Hypothalamus (tissue), 51 donors: ENCODE measurements at places on chromosomes 11 and 22.

- DNase-seq = no peak
These were observed 93.8 kb downstream of the WNT7B start for GRCh38 chr22:45882881-45883810.

- no peak for DNase-seq
These were observed 14.0 kb upstream of the NRGN start for GRCh38 chr11:124725719-124726105.

DNA sequence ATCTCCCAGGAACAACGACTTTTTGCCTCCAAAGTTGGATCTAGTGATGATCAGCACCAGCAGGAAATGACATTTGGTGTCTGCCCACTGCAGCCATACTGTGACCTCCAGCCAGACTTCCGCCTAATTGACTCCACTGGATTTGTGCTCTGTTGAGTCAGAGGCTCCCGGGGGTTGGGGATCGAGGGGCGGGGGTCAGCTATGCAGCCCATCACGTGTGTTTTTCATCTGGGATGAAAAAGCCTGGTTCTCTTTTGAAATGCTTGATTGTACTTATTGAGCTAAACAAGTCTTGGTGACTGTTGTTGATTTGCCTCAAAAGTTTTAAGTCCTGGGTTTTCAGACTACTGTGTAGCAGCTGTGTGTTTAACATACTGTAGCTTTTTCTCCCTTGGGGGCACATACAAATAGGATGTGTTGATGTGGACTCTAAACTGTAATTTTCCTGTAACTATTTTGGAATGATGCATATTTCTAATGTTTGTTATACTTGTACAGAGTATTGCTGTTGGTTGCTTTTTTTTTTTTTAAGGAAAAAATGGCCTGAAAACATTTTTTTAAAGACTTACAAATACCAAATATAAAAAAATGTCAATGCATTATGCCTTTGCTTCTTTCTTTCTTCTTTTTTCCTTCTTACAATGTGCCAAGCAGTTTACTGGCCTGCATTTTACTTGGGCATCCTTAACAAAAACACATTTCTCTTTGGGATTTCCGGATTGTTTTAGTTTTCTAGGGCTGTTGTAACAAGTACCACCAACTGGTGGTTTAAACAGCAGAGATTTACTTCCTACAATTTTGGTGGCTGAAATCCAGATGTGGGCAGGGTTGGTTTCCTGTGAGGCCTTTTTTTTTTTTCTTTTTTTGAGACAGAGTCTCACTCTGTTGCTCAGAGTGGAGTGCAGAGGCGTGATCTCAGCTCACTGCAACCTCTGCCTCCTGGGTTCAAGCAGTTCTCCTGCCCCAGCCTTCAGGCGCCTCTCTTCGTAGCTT, 46.1 kb upstream of the OR4B1 start:
- DNase-seq = no peak

GRCh38 chr11:12696911-12697581, 22.8 kb downstream of the TEAD1 start:
- DNase-seq = no peak

DNA sequence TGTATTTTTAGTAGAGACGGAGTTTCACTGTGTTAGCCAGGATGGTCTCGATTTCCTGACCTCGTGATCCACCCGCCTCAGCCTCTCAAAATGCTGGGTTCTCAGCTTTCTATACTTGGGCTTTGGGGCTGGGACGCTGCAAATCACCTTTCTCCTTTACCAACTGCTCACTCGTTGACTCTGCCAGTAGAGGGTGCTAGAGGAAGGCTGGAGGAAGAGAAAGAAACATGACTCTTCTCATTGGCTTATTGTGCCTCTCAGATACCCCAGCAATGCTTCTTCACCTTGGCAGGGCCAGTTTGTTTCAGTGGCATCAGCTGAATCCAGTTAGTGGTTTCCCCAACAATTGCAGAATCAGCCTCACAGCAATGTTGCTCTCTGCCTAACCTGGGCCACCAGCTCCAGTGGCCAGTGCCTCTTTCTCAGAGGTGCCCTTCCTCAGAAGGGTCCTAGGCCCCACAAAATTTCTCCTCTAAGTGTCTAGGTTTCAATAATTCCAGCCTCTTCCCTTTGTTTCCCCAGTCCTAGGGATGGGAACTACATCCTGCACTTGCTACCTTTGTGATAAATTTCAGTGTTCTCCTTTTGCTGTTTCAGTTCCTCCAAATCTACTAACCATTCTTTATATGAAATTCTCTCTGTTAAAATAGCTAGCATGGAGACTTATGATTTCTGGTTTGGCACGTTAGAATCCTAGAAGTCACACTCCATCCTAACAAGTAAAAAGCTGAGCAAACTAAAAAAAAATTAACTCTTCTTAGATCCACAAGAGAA, 71.5 kb upstream of the VSTM5 start:
- no peak for DNase-seq

DNA sequence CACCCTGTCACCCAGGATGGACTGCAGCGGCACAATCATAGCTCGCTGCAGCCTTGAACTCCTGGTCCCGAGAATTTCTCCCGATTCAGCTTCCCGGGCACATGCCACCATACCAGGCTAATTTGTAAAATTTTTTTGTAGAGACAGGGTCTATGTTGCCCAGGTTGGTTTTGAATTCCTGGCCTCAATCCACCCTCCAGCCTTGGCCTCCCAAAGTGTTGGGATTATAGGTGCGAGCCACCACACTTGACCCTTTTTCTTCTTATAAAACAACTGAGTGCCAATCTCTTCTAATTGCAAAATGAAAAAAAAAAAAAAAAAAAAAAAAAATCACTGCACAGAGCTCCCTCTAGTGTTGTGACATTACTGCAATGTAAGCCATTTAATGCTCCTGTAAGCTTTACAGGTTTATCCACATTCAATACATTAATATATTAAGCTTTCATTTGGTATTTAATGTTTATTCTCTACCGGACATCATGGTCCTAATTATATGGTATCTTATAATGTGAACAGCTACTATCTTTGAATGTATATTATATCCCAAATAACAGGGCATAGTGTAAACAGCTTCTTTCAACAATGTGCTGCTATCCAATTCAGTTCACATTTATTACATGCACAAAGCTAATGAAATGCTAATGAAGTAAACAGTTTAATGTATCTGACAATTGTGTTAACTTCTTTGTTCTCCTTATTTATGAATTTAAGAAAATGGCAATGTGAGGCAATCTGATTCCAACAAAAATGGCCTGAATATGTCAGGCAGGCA, 44.6 kb downstream of the COPB1 start:
- no peak for DNase-seq

GRCh38 chr11:3207526-3208189, 11.0 kb downstream of the MRGPRG start:
- no peak for DNase-seq

DNA sequence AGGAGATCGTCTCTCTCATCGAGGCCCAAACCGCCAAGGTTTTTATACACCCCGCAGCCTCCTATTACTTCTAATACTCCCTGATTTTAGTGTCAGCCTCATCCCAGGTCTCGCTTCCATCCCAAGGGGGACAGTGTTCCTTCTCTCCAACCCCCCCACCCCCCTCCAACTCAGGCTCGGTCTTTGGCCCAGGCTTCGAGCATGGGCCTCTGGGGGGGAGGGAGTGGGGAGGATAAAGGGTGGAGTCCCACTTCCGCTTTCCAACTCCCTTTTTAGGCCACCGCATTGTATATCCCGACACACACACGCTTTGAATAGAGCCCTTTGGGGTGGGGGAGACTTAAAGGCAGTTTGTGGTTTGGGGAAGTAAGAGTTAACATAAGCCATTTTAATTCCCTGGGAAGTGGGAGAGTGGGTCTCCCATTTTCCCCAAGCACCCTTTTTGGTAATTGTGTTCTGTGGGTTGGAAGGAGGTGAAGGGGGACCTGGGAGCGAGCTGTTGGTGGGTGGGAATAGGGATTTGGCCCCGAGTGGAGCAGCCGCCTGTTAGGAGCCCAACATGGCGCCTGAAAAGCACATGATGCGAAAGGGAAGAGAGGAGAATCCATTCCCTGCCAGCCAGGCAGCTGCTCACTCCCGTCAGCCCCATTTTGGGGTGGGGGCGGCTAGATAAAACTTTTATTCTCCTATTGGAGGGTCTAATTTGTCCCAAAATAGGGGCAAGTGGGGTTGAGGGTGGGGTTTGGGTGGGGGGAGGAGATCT, 844 bp downstream of the PCF11 start:
- peak; percentile 38 for DNase-seq

GRCh38 chr11:103536335-103536722, 427.1 kb downstream of the DYNC2H1 start:
- DNase-seq = no peak

DNA sequence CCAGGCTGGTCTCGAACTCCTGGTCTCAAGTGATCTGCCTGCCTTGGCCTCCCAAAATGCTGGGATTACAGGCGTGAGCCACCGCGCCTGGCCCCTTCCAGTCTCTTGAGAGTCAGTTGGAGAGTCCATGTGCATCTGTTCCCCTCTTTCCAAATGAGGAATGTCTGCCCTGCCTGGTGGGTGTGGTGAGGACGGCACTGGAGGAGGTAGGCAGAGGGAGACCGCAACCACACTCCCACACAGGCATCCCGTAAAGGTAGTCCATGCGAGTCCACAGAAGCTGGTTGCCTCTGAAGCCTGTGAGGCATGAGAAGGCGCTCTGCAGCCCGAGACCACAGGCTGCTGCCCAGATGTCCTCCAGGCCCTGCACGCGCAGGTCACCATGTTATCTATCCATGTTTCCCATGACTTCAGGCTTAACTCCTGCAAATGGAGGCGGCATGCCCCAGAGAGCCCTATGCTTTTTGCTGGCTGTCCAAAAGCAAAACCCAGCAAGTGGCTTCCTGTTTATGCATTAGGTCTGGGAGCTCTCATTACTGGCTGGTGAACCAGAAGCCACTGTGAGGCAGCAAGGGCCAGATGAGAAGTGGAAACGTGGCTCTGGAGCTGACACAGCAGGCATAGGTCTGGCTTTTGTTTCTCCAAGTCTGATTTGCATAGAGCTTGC, 43.4 kb downstream of the GRIK4 start:
- DNase-seq = no peak

GRCh38 chr22:49014227-49015201, 813.2 kb downstream of the BRD1 start:
- DNase-seq = no peak

DNA sequence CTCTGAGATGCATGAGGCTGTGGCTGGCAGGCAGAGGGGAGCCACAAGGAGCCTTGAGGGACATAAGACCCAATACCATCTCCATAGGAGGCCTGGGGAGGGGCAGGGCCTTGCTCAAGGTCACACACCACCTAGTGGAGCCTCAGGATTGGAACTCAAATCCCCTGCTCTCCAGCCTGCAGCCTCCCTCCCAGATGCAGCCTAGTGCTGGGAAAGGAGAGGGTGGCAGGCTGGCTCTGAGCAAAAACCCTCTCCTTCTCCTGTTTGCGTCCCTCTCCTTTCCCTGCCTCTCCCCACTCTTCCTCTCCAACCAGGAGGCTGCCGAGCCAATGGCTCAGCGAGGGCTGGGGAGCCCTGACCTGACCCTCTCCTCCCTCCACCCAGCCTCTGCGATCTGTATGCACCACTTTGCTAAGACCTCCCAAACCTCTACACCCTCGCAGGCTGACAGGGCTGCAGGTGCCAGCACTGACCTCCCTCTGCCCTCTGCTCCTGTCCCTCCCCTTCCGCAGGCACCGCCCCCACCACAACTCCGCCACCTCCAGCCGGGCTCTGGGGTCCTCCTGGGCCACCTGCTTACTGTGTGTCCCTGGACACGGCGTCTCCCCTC, 14.7 kb downstream of the IGLL1 start:
- DNase-seq = no peak

DNA sequence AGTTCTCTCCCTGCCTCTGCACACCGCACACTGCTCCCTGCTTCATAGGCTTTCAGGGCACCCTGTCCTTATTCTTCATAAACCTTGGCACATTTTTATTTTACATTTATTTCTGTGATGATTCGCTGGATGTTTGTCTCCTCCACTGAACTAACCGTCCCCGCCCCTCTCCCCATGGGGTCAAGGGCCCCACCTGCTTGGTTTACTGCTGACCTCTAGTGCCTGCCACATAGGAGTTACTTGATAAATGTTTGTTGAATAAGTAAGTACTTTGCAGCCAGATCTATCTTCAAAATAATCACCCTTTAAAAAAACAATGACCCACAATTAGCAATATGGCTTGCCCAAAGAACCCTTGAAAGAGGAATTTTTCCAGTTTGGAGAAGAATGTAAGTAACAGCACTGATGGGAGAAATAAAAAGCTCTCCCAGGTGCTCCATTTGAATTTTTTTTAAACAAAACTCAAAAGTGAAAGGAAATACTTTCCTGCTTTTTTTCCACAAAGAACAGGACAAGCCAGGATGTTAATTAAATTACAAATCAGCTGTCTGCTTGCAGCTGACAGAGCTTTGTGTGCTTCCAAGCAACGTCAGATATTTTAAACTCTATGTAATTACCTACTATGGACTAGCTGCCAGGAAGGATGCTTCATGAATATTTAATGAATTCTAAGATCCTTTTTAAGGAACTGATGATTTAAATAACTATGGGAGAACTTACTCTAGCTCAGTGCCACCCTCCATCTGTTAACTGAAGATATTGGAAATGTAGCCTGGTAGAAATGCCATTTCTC, 1083.6 kb downstream of the DLG2 start:
- no peak for DNase-seq

DNA sequence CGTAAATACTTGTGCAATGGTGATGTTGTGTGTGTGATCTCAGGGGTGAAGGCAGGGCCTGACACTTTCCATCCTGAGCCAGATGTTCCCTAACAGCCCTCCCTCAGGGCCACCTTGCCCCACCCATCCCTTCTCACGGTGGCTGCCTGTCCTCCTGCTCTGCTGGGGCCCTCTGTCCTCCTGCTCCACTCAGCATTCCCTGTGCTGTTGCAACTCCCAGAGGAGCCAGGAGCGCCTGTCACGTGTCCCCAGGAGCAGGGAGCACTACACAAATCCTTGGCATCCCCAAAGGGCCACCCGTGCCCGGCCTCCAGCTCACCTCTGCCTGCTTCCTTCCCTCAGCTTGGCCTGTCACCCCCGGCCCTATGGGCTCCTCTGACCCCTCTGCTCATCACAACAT, 10.2 kb upstream of the CSNK1E start:
- no peak for DNase-seq

- DNase-seq = no peak
These were observed 20.6 kb downstream of the STARD10 start for GRCh38 chr11:72773291-72773690.

DNA sequence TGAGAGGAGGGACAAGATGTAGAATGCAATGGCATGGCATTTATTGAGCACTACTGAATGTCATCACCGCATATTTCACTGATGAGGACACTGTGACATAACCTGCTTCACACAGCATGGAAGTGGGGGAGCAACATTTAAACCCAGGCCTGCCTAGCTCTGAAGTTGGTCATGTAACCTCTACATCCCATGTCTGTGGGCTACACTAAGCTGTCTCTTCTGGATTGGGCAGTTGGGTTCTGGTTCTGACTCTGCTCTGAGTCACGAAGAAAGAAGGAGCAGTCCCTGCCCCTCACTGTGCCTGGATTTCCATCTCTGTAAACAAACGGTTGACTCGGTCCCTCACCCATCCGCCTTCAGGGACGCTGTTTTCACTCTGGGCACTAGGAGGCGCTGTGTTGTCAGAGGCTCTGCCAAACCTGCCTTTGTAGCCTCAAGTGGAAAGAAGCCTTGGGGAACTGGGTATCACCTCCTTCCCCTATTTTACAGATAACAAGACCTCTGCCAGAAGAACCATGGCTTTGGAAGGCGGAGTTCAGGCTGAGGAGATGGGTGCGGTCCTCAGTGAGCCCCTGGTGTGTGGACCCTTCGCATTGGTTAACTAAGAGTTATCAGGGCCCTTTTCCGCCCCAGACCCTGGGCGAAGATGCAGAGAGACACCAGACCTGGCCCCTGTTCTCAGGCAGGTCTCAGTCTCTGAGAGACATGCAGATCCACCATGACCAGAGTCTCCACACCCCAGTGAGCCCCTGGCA, 12.7 kb upstream of the ARHGEF17 start:
- DNase-seq = no peak
